T-helper 1 cell treated with Interleukin-12 subunit alpha and Interleukin-12 subunit beta and Interleukin-4 antibody, amounts not matched to agents 30 ng/mL and 1 ng/mL, for 36 hours (primary cell): ENCODE measurements at places on chromosomes 4 and X. TPM values are rescaled to one million over a fixed set of nuclear protein-coding genes. Genes with fewer than 3 reads are reported as not detected.

Gene DCAF4L1
- total RNA-seq, result 0.32 TPM in 2 replicates

Gene CLTRN
- not detected in 2 replicates for total RNA-seq

Gene MPP1
- 46.1 and 47.4 TPM in 2 replicates for total RNA-seq

Gene NOX1
- not detected in 2 replicates for total RNA-seq

Gene KCNE5
- 0.37 and 0.42 TPM in 2 replicates for total RNA-seq

Gene HOPX
- 93.4 and 96.6 TPM in 2 replicates for total RNA-seq

Gene GATA1
- not detected in 2 replicates for total RNA-seq

Gene CTAG2
- total RNA-seq, result not detected in 2 replicates

Gene CT47B1
- not detected in 2 replicates for total RNA-seq
